Stimulated activated CD8-positive, alpha-beta memory T cell treated with anti-CD3 and anti-CD28 coated beads, Interleukin-7, amount 100 ng/mL, for 1 hour (primary cell): ENCODE measurements at places on chromosomes 3 and 15.

GRCh38 chr15:42741710-42742109 lies 4.8 kb upstream of the CDAN1 start:
- no peak for DNase-seq

DNA sequence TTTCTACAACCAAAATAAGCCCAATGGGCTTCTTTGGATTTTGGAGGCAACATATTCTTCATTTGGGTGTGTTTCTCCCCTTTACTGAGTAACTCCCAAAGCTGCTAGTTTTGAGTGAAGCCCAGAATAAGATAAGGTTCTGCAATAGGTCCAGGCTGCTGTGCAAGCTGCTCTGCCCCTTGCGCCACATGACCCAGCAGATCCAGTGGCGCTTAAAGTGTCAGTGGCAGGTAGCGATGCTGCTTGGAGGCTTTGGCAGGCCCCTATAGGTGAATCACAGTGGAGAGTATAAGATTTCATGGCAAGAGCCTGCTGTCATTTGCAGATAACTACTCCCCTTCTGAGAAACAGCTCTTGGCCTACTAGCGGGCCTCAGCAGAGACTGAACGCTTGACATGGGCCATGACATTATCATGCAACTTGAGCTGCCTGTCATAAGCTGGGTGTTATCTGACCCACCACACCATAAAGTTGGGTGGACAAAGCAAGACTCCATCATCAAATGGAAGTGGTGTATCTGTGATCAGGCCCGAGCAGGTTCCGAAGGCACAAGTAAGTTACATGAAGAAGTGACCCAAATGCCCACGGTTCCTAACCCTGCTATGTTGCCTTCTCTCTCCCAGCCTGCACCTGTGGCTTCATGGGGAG lies 88.4 kb upstream of the OXTR start:
- no peak for DNase-seq

DNA sequence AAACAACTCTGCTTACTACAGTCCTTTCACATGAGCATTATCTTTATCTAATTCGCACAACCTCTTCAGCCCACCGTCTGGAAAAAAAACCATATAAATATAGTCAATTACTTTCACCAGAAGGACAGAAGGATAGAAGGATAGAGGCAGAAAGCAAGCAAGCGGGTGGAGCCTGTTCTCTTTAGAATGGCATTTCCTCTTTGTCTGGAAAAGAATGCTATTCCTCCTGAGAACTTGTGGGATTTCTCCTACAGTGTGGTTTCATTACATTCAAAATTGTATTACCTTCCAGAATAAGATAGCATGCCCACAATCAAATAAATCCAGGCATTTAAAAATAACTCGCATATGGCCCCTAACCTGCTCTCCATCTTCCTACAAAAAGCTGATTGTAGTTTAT lies 23.1 kb downstream of the SLC30A4 start:
- DNase-seq: no peak

GRCh38 chr3:67624078-67624477 lies 30.3 kb downstream of the SUCLG2 start:
- DNase-seq: no peak

- no peak for DNase-seq
Measured at GRCh38 chr3:141193066-141193830, 38.4 kb upstream of the PXYLP1 start.

DNA sequence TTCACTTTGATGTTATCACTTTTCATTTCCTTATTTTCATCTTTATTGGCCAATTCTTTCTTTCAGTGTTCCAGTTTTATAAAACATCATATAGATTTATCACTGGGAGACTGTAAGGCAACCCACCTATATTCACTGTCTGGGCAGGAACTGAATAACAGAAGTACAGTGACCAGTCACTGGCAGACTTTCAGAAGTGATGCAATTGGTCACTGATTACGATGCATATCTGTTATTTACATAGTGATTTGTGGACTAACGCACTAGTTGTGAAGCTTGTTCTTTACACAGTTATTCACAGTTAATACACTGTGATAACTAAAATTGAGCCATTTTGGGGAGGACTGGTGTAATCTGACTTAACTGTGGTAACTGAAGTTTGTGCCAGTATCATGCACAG lies 190.2 kb upstream of the DPH6 start:
- no peak for DNase-seq
